ENCODE measurements at places on chromosomes 11 and 22. TPM values are rescaled to one million over a fixed set of nuclear protein-coding genes. Genes with fewer than 3 reads are reported as not detected.

GRCh38 chr22:19631899-19632667 is 82.2 kb upstream of the SEPTIN5 start:
- DNase-seq = no peak

DNA sequence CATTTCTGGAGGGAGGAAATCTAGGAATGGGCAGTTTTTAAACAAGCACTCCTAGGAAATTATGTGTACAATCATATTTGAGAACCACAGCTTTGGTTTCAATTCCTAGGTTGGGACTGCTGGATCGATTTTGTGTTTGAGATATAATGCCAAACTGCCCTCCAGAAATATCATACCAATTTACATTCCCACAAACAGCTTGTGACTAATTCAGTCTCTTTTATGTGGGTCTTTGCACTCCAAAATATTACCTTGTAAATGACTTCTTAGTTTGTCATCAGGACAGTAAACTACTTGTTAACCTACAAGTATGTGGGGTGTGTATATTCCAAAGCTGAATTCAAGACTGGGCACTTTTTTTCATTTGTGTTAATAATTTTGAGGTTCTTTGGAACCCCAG is 9.8 kb upstream of the BARX2 start:
- DNase-seq = no peak

GRCh38 chr22:29308148-29308790 is 1.8 kb downstream of the GAS2L1 start:
- no peak for DNase-seq

XPNPEP3 gene
- total RNA-seq = 25.6 TPM

- DNase-seq = no peak
These were observed 38.2 kb downstream of the PITPNB start for GRCh38 chr22:27880778-27881394.

GRCh38 chr22:34017205-34017604 is 96.9 kb upstream of the LARGE1 start:
- DNase-seq = no peak

DNA sequence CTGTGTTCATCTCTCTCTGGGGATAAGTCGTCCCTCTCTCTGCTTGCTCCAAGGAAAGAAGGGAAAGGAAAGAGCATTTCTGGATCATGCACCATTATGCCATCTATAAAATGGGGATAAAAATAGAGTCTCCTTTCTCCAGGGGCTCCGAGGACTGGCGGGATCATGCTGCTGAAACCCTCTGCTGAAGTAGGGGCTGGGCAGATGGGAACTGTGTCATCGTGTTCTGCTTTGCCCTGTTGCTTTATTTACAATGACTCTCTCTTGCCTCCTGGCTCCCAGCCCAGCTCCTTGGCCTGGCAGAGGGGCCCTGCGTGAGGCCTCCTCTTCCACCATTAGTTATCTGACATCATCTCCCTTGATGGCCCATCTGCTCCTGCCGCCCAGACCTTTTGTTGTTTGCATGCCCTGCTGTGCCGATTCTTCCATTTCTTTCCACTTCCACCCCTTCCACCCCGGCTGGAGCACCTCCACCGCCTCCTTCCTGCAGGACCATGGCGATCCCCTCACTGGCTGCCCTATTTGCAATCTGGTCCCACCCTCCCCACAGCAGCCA is 200.9 kb downstream of the MYO18B start:
- DNase-seq = peak; percentile 78

CSTPP1 gene
- 15.6 TPM for total RNA-seq

ENTHD1 gene
- total RNA-seq = not detected

CCDC73 gene
- not detected for total RNA-seq

DEFB131B gene
- total RNA-seq = not detected

GUCY1A2 gene
- 9.0 TPM for total RNA-seq

BTG4 gene
- not detected for total RNA-seq

DNA sequence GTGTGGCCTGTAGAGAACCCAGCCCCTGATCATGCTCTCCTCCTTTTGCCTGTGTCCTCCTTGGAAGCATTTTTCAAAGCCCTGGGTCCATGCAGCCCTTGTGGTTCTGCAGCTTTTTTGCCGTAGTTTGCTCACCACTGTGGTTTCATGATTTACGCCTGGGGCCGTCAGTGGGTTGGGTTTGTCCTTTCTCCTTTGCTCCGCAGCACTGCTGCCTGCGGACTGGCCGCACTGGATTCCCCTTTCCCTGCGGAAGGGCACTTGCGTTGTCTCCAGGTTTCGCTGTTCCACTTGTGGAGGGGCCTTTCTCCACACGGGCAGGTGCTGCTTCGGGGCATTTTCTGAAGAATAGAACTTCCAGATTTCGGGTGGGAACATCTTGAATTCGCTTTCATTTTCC is 1260.9 kb downstream of the BRD1 start:
- no peak for DNase-seq

KCNK4 gene
- total RNA-seq = not detected

NNMT gene
- 36.0 TPM for total RNA-seq

DNA sequence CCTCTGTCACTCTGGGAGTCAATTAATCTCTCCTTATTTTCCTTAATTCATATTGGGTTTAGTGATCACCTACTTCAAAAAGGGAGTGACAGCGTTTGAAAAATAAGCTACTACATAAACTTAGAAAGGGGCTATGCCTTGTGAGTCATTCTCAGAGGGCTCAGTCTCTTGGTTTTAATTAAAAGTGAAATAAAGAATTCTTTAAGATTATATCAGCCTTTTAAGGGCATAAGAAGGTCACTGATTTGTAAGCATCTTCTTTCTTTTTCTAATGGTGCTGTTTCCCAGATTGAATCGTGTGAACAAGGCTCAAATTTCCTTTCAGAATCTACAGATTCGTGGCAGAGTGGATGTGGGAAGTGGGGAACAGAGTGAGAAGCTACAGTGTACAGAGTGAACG is 636.2 kb upstream of the CCDC90B start:
- no peak for DNase-seq

GRCh38 chr11:88414981-88415413 is 77.5 kb upstream of the CTSC start:
- DNase-seq = no peak

- no peak for DNase-seq
These were observed 53.0 kb downstream of the GRAMD1B start for GRCh38 chr11:123483058-123483457.

APOA1 gene
- total RNA-seq = 5.6 TPM

GRM5 gene
- not detected for total RNA-seq

DNA sequence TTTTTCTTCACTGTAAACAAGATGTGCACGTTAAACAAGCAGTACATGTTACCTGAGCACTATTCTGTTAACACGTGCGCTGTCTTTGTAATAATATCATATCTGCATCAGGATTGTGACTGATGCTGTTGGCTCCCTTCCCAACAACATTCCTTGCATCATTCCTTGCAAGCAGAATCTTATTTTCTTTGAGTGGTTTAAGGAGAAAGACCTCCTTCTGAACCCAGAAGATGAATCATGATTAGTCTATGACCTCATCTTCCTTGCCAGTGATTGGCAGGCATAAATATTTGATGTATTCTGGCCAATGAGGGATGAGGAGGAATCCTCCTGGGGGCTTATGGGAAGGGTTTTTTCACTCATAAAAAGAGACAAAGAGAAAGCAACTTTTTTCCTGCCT is 46.2 kb downstream of the C11orf71 start:
- DNase-seq = no peak

GRCh38 chr11:132464003-132464342 is 1068.3 kb downstream of the OPCML start:
- DNase-seq = no peak

DNA sequence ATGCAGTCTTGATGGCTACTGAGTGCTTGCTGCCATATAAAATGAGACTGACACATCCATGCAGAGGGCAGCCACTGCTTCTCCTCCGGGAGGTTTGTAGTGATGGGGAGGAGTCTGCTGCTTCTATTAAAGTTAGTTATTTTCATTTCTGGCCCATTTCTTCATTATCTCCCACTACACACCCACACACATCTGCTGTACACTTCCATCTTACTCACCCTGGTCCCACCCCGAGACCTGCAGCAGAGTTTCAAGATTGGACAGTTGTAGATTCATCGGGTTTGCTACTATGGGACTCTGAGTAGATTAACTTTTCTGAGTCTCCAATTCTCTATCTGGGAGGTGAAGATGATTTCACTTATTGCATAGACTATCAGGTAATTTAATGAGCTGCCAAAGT is 176.2 kb upstream of the SNX19 start:
- DNase-seq = no peak

ZNF70 gene
- 6.0 TPM for total RNA-seq

PTGDR2 gene
- total RNA-seq = 0.20 TPM

DNA sequence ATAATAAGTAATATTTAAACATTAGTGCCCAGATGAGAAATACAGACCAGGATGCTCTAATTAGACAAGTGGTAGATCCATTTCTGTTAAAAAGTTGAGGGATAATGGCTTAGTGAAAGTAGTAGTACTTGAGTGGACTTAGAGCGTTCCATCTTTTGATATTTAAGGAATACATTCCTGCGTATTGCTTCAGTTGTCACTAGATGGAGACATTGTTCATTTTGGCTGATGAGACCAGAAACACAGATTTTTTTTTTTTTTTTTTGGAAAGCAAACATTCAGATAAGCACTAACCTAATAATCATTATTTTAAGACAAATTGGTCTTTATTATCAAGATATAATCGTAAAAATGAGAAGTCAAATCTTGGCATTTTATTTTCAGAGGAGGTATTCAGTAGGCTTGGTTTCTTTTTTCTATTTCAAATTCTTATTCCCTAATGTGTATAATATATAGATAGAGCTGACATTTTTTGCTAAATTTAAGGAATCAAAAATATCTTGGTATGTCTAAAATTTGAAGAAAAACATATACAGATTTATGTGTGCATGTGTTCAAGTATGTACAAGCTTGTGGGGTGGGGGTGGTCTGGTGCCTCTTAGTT is 92.9 kb downstream of the DYNC2H1 start:
- no peak for DNase-seq

ELFN2 gene
- total RNA-seq = 0.03 TPM

MRE11 gene
- total RNA-seq = 10.9 TPM

IGF2 gene
- total RNA-seq = 40.2 TPM

- no peak for DNase-seq
These were observed 3.4 kb downstream of the DHCR7 start for GRCh38 chr11:71444811-71445210.

DNA sequence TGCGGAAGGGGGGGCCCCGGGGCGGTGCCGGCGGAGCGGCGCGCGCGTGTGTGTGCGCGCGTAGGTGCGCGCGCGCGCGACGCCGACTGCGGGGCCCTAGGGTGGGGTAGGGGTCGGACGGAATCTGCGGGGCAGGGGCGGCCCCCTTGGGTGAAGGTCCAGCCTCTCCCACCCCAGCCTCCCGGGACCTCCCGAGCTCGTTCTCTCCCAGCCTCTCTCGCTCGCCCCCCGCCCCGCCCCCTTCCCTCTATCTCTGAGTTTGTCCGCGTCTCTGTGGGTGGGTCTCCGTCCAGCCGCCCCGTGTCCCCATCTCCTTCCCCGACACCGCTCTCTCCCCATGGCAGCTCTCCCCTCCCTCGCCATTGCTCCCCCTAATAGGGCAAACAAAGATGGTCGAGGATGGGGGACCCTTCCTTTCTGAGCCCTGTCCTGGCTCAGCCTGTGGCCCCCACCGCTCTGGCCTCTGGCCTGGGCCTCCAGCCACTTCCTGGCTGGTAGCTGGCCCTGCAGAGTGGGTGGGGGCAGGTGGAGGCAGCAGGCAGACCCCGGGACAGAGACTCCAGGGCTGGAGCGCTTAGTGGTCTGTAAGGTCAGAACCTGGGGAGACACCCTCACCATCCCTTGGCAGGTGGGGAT is 33.0 kb upstream of the PRR5 start:
- peak; percentile 76 for DNase-seq

DNA sequence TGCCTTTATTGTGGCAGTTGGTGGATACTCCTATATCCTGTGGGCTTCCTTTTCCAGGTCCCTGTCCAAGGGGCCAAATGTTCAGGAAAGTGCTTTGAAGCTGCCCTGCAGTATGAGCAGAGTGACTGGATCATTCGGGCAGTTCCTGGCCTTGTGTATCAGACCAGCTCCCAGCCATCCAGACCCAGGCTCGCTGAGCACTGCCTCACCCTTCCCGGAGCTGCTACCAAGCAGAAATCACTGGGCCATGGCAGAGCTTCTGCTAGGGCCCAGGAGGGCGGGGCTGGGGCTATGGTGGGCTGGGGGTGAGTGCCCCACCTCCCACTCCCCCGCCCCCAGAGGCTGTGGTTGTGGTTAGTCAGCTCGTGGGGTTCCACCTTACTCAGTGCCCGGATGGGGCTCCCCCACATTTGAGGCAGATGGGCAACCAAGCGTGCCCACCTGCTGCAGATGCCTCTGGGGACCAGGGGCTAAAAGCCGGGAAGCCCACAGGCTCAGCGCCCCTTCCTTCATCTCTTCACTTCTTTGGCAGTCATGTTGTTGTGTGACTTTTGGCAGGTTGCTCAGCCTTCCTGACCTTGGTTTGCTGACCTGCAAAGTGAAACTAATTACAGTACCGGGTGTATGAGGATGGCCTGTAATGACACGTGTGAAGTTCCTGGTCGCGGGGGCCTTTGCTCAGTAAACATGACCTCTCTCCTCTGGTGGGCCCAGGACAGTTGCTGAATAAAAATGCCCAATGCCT is 2.1 kb upstream of the LRRC32 start:
- DNase-seq = no peak

DNA sequence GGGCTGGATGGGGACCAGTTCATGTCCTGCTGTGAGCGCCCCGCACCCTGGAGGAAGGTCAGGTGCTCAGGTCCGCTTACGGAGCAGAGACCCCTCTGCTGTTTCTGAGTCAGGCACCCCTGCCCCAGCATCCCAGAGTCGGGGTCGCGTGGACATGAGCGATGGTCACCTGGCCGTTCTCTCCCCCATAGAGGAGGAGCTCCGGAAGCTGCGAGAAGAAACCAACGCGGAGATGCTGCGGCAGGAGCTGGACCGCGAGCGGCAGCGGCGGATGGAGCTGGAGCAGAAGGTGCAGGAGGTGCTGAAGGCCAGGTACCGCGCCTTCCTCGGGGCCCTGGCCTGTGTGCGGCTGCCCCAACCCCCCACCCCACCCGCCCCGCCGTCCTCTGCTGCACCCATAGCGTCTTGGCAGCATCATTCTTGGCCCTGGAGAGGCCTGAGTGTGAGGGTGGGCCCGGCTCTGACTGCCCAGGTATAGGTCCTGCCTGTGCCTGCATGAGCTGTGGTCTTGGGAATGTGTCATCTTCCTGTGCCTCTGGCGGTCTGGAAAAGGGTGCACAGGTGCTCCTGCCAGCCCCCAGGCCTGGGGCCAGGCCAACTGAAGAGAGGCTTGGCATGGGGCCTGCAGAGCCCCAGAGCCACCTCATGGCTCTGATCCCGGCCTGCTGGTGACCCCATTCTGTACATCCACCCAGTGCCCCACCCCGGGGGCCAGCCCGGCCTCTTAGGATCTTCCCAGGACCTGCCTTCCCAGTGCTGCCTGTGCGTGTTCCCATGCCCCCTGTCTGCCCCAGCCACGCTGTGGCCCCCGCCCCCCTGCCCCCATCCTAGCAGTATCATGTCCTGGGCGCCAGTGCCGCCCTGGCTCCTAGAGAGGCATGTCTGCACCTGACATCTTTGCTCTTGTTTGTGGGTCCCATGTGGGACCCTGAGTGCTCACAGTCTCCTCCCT is 38.1 kb downstream of the GRAMD4 start:
- DNase-seq = peak; percentile 52

- no peak for DNase-seq
These were observed 3.0 kb upstream of the TMEM132A start for GRCh38 chr11:60921259-60921658.

TYR gene
- total RNA-seq = not detected

MMP8 gene
- total RNA-seq = not detected

GRCh38 chr22:39716534-39716933 is 146.0 kb downstream of the CACNA1I start:
- no peak for DNase-seq

GRCh38 chr22:49327411-49328117 is 500.1 kb downstream of the BRD1 start:
- no peak for DNase-seq
